ENCODE measurements at places on chromosomes 5 and 9.

- DNase-seq = no peak
These were observed 212.3 kb downstream of the TRIM36 start for GRCh38 chr5:114957384-114957783.

- no peak for DNase-seq
These were observed 98.6 kb downstream of the MAT2B start for GRCh38 chr5:163604013-163604412.

- no peak for DNase-seq
These were observed 4.9 kb downstream of the SLC25A51 start for GRCh38 chr9:37899041-37899440.

DNA sequence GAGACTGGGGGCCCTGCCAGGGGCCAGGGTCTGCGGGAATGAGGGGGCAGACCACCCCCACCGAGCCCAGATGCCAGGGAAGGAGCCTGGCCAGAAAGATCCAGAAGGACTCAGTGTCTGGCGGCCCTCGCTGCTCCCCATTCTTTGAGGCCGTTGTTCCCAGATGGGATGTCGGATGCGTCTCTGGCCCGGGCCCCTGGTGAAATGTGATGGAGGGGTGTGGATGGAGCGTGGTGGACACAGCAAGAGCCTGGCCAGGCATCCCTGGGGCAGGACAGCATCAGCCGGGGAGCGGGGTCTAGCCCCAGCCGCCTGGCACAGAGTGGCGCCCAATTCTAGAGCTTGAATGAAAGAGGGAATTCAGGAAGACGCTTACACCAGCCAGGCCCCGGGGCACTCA lies 46.2 kb upstream of the NKD2 start:
- DNase-seq = no peak

GRCh38 chr5:9466697-9467096 lies 79.2 kb downstream of the SEMA5A start:
- no peak for DNase-seq

GRCh38 chr5:55603922-55604321 lies 69.2 kb upstream of the PLPP1 start:
- no peak for DNase-seq

DNA sequence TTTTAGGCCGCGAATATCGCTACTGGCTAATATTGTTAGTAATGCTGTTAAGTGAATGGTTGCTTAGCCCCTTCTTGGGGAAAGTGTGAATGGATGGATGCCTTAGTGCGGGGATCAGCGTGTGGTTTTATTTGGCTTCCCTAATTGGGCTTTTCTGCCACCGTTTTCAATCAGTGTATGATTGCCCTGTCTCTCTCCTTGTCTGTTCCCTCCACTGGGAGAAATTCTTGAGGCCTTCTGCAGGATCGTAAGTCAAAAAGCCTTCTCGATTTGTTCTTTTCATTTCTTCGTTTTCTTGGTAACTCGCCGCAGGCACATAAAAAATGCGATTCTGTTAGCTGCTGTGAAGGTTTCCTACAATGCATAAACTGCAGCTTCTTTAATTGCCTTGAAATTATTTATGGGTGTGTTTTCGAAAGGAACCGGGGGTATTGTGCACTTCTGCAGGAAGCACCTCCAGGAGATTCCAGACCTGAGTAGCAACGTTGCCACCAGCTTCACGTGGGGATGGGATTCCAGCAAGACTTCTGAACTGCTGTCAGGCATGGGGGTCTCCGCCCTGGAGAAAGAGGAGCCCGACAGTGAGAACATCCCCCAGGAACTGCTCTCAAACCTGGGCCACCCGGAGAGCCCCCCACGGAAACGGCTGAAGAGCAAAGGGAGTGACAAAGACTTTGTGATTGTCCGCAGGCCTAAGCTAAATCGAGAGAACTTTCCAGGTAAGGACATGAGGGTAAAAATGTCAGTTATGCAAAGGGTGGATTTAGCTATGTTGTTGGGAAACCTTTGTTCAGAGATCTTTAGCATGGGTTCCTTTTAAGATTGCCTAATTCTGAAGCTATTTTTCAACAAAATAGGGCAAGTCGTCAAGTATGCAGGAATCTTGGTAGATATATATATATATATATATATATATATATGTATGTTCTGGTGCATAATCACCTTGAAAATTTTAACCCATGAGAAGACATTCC lies 700 bp downstream of the SKP2 start:
- no peak for DNase-seq

DNA sequence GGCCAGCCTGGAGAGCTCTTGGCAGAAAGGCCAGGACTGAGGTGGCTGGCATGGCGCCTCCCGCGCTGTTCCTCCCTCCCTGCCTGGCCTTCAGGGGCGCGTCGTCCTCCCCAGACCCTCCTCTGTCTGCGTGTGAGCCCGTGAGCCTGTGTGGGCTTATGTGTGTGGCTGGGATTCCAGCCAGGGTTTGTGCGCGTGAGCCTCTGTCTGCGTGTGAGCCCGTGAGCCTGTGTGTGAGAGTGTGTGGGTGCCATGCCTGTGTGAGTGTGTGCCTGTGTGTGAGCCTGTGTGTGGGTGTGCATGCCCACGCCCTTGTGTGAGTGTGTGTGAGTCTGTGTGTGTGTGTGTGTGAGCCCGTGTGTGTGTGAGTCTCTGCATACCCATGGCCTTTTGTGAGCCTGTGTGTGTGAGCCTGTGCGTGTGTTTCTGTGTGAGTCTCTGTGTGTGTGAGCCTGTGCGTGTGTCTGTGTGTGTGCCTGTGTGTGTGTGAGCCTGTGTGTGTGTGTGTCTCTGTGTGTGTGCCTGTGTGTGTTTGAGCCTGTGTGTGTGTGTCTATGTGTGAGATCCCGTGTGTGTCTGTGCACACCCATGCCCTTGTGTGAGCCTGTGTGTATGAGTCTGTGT lies 13.0 kb downstream of the RXRA start:
- DNase-seq = no peak

DNA sequence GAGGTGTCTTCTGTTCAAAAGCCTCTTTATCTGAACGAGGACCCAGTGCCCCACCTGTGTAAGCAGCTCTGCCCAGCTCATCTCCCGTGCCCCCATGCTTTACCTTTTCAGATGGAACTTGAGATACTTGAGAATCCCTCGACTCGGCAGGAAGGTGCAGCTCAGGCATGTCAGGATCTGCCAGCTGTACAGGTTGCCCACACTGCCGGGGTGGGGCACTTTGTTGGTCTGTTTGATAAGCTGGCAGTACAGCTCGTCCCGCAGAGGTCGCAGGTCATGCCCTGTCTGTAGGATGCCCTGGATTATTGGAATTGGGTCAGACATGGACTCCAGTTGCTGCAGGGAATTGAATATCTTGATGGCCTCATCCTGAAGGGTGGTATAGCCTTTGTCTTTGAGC lies 58.0 kb upstream of the RETREG1 start:
- DNase-seq = no peak

DNA sequence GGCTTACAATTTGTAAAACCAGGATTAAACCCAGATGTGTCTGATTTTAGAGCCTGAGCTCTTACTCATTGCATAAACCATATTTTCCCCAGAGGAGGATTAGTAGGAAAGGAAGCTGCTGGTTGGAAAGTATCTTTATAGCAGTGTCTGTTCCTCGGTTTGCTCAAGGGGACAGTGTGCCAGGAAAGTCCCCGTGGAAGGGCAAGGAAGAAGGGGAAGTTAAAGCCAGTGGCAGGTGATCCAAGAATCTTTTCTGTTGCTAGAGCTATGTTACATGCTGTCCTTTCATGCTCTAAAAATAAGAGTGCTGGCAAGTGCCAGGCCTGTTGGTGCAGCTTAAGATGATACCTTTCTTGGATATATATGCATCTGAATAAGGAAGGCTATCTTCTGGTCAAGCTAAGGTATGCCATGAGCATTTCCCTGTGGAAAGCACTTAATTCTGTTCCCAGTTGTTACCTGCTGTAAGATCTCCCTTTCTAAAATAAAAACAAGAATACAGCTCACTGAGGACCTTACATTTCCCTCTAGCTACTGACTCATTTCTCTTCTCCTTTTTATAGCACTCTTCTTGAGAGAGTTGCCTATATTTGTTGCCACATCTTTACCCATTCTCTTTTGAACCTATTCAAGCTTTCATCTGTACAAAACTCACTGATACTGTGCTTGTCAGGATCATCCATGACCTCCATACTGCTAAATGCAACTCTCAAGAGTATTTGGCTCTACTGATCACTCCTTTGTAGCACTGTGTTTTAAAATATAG lies 8.0 kb downstream of the PDCD1LG2 start:
- no peak for DNase-seq

- DNase-seq = no peak
These were observed 640.2 kb downstream of the CCDC171 start for GRCh38 chr9:16193066-16193465.

DNA sequence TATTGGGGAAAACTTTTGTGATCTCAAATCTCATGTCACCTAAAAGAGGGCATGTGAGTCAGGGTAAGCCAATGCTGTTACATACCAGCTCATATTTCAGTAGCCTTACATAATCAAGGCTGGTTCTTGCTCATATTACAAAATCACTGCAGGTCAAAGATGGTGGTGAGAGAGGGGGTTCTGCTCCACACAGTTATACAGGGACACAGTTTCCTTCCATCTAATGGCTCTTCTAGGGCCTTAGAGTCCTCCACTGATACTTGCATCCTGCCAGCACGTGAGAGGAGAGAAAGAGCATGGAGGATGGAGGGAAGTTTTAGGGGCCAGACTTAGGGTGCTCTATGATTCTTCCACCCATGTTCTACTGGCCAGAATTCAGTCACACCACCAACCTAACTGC lies 130.0 kb downstream of the LIFR start:
- no peak for DNase-seq

- no peak for DNase-seq
These were observed 96.5 kb downstream of the PPARGC1B start for GRCh38 chr5:149826574-149826973.

- no peak for DNase-seq
These were observed 16.1 kb downstream of the SNX18 start for GRCh38 chr5:54533541-54534190.

- no peak for DNase-seq
These were observed 59.8 kb upstream of the SNX2 start for GRCh38 chr5:122715095-122715494.

GRCh38 chr9:22175972-22176545 lies 167.0 kb upstream of the CDKN2B start:
- DNase-seq = no peak

DNA sequence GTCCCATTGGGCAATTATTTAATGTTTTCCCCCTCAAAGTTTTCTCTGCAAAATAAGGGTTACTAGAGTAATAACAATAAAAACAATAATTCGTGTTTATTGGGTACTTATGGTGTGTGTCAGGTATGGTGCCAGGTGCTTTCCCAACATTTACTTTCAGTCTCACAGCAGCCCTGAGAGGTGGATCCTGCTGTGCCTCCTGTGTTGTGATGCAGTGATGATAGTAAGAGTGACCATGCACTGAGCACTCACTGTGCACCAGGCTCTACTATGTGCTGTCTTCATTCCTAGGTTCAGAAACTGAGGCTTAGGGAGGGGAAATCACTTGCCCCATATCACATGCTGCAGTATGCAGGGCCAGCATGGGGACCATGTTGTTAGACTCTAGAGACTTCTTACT lies 15.5 kb downstream of the OTULINL start:
- DNase-seq = no peak

GRCh38 chr5:103060424-103060954 lies 59.4 kb downstream of the GIN1 start:
- no peak for DNase-seq

DNA sequence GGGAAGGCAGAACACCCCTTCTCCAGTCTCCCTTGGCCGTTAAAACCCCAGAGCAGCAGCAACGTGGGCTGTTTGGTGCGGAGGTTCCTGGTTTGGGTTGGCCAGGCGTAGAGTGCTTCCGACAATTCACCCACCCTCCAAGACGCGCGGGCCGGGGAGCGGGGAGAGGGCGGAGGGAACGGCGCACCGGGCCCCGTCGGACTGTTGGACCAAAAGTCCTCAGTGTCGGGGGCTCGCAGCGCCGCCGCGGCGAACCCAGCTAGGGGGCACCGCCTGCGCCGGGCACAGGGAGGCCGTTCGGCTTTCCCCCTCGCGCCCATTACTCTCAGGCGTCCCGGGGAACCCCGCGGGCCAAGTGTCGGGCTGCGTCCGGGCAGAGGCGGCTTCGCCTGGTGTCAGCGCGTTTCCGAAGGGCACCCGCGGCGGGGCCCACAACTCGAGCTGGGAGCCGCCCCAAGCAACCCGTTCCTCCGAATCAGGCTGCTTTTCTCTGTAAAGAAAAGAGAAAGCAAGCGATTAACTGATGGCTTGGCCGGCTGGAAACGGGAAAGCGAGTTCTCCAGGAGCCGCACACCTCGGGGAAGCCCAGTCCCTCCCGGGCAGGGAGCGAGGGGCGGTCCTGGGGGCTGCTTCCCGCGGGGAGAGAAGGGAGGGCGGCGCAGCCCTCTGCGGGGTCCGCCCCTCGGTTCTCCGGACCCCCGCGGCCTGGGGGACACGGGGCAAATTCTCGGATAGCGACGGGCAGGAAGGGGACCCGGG lies 145.5 kb downstream of the ERCC6L2 start:
- DNase-seq = no peak

Data from HCT116 (cell line).